Activated T-helper 2 cell treated with anti-CD3 and anti-CD28 coated beads, Interferon-gamma antibody, Interleukin-2, Interleukin-4, amounts not matched to agents 10 μg/mL and 5 μg/mL and 100 μg/mL, durations not matched to agents 14 hours and 24 hours and 36 hours (primary cell): ENCODE measurements at places on chromosomes 16 and 17.

DNA sequence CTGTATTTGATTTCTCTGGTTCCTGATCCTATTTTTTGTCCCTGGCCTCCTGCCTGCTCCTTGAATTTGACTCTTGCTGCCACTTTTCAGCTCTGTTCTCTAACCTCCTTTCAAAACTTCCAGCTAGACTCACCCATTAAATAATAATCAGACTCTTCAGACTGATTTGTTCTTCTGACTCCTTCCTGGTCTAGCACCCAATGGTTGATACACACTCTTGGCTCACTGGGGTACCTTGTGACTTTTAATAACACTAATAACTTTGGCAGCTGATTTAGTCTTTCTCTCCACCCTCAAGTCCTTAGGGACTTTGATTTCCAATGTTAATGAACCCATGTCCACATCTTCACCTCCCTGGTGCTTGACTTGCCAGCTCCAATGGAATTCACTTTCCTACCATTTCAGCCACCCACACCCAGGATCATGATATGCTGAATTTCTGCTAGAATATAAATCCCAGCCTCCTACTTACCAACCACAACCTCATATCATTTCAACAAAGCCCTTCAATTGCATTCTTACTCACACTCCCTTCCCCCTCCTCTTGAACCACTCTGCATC, 19.7 kb upstream of the C16orf82 start:
- H3K36me3 ChIP-seq = no peaks in the 10 kb centered on the region
- no peak overlapping the region for H3K4me3 ChIP-seq
- no peak overlapping the region for H3K27ac ChIP-seq
- DNase-seq = no peak
- no peaks in the 10 kb centered on the region for H3K4me1 ChIP-seq

DNA sequence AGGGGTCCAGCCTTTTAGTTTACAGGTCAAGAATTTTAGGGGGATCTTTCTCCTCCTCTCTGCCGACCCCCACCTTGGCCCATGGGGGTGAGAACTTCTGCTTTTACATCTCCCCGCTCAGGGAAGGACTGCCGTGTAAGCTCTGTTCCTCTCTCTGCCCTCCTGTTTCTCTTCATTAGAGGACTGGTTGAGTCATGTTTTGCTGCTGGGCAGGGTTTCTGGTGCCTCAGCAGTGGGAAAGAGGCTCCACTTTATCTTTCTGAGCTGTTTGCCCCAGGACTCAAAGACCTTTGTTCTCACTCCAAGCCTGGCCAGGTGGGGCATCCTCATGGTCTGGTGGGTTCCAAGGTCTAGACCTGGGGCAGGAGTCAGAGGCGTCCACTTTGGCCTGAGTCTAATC, 93.0 kb downstream of the UTP18 start:
- no peaks in the 10 kb centered on the region for H3K4me1 ChIP-seq
- peaks cover 19% of the 10 kb centered on the region for H3K27me3 ChIP-seq
- H3K27ac ChIP-seq = no peak overlapping the region
- no peaks in the 10 kb centered on the region for H3K36me3 ChIP-seq
- H3K4me3 ChIP-seq = no peak overlapping the region
- DNase-seq = no peak

GRCh38 chr16:4515611-4516233, 22.9 kb downstream of the CDIP1 start:
- peaks cover 37% of the 10 kb centered on the region for H3K36me3 ChIP-seq
- peak overlapping the region; percentile 47 for H3K4me3 ChIP-seq
- H3K27ac ChIP-seq = peak overlapping the region; percentile 80
- H3K4me1 ChIP-seq = peaks cover 37% of the 10 kb centered on the region
- no peak for DNase-seq
- no peaks in the 10 kb centered on the region for H3K27me3 ChIP-seq

- peaks cover 80% of the 10 kb centered on the region for H3K36me3 ChIP-seq
- no peaks in the 10 kb centered on the region for H3K27me3 ChIP-seq
- H3K4me3 ChIP-seq = peak overlapping the region; percentile 77
- DNase-seq = no peak
These were observed 860 bp downstream of the TIGD7 start for GRCh38 chr16:3304370-3304769.

DNA sequence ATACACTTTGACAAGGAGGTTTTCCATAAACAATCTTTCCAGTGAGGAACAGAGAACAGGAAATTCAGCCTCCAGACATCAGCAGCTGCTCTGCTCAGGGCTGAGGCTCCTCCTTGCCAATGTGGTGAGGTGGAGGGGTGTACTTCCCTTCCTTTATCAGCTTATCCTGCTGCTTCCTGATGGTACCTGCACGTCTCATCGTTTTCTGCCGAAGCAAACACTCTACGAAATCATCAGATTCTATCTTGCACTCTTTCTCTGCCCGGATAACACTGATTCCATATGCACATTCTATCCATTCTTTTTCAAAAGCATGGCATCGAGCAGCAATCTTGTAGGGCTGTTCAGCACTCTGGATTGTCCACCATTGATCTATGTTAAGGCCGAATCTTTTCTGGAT, 15.4 kb upstream of the SEZ6 start:
- peaks cover 57% of the 10 kb centered on the region for H3K27me3 ChIP-seq
- H3K4me1 ChIP-seq = peaks cover 4% of the 10 kb centered on the region
- H3K27ac ChIP-seq = no peak overlapping the region
- H3K36me3 ChIP-seq = no peaks in the 10 kb centered on the region
- H3K4me3 ChIP-seq = no peak overlapping the region

GRCh38 chr16:48158296-48158695, 2.5 kb upstream of the ABCC12 start:
- peak; percentile 15 for DNase-seq
- H3K27me3 ChIP-seq = peaks cover 45% of the 10 kb centered on the region
- H3K4me3 ChIP-seq = no peak overlapping the region
- H3K27ac ChIP-seq = peak overlapping the region; percentile 59

DNA sequence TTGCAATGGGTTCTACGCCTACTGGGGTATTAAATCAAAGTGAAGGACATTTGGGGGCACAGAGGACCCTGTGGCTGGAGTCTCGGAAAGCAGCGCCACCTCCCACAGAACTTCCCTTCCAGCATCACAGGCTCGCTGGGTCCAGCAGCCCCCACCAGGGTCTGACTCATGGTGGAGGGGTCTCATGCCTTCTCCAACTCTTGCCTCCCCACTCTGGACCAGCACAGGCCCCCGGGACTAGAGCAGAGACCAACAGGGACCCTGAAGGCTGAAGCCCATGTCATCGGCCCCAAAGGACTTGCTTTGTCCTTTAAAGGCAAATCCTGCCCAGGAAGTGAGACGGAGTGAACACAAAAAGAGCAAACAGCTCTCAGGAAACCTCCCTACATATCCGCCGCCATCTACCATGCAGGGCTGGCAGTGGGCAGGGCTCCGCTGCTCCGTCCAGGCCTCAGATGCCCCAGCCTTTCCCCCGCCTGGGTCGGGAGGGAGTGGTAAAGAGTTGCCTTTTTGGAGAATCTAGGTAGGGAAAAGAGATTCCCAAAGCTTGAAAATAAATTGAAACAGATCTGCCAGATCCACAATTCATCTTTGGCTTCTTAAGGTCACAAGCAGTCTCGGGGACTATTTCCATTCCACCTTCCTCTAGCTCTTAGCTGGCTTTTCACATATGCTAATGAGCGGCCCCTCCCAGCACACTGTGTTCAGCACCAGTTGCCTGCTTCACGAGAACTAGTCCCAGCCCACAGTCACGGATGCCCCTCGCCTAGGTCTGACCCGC, 2.1 kb upstream of the GPRC5C start:
- peaks cover 53% of the 10 kb centered on the region for H3K27me3 ChIP-seq
- H3K4me1 ChIP-seq = no peaks in the 10 kb centered on the region
- no peak overlapping the region for H3K4me3 ChIP-seq
- no peaks in the 10 kb centered on the region for H3K36me3 ChIP-seq

GRCh38 chr17:72122765-72123529, 2.1 kb downstream of the SOX9 start:
- H3K27me3 ChIP-seq = peaks cover 56% of the 10 kb centered on the region
- no peak for DNase-seq
- H3K4me1 ChIP-seq = no peaks in the 10 kb centered on the region

GRCh38 chr16:86205521-86206245, 304.6 kb upstream of the FOXF1 start:
- H3K4me1 ChIP-seq = no peaks in the 10 kb centered on the region
- no peak for DNase-seq
- H3K36me3 ChIP-seq = no peaks in the 10 kb centered on the region
- H3K27me3 ChIP-seq = peaks cover 5% of the 10 kb centered on the region

- no peak overlapping the region for H3K27ac ChIP-seq
- no peaks in the 10 kb centered on the region for H3K4me1 ChIP-seq
- H3K36me3 ChIP-seq = no peaks in the 10 kb centered on the region
- H3K27me3 ChIP-seq = peaks cover 29% of the 10 kb centered on the region
- no peak overlapping the region for H3K4me3 ChIP-seq
These were observed 32.0 kb upstream of the SMPD3 start for GRCh38 chr16:68480084-68480995.

DNA sequence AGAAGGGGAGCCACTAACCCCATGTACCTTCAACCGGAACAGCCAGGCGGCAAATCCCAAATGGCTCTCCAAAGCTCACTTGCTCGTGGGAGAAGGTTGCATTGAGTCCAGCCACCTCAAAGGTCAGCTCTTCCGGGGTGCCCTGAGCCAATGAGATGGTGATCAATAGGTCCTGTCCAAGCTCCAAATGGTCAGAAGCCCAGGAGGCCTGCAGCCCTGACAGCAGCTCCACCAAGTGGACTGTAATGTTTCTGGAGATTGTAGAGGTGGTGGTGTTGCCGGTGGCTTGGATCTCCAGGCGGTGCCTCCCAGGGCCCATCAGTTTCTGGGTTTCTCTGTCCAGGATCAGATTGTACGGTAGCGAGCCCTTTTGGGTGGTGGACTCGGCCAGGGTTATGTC, 39.9 kb upstream of the BCO1 start:
- H3K27me3 ChIP-seq = no peaks in the 10 kb centered on the region
- no peak overlapping the region for H3K27ac ChIP-seq
- H3K4me3 ChIP-seq = no peak overlapping the region
